Activated naive CD8-positive, alpha-beta T cell treated with anti-CD3 and anti-CD28 coated beads, Interleukin-2, amount 50 U/mL, for 24 hours (primary cell): ENCODE measurements at places on chromosomes 7 and 10.

GRCh38 chr10:71476228-71477011 lies 79.7 kb downstream of the CDH23 start:
- peaks cover 6% of the 10 kb centered on the region for H3K27me3 ChIP-seq
- H3K27ac ChIP-seq = no peak overlapping the region
- peaks cover 9% of the 10 kb centered on the region for H3K4me1 ChIP-seq
- no peak for DNase-seq

DNA sequence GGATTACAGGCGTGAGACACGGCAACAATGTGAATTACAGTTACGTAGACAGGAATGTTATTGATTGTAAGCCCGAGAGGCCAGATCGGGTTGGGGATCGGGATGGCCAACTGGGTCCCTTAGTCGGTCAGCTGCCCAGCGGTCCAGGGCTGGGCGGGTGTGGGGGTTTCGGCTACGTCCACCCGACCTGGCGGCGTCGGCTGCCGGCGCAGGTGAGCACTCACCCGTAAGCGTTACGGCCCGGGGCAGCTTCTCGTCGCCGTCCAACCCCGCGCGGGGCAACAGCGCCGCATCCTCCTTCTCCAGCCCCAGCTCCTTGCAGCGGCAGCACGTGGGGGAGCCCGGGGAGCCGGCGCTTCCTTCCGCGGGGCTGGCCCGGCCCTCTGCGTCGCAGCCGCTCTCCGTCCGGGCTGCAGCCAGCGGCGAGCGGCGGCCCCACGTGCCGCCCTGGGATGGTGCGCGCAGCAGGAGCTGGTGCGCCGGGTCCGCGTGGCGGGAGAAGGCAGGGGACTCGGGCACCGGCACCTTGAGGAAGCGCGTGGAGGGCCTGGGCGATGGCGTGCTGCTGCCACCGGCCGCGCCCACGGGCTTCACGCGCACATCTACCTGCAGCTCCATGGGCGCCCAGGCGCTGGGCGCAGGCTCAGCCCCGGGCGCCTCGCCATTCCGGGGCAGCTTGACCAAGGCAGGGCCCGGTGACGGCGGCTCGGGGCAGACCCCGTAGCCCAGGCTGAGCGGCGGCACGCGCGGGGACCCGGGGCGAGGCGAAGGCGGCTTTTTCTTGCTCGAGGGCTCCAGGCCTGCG lies 609 bp downstream of the KLRG2 start:
- no peak overlapping the region for H3K27ac ChIP-seq
- peaks cover 47% of the 10 kb centered on the region for H3K27me3 ChIP-seq
- peak; percentile 16 for DNase-seq
- H3K4me3 ChIP-seq = peak overlapping the region; percentile 58
- H3K36me3 ChIP-seq = no peaks in the 10 kb centered on the region

GRCh38 chr7:196283-196682 lies 3.9 kb downstream of the FAM20C start:
- DNase-seq = no peak
- H3K27ac ChIP-seq = no peak overlapping the region
- H3K4me3 ChIP-seq = no peak overlapping the region
- peaks cover 20% of the 10 kb centered on the region for H3K27me3 ChIP-seq
- no peaks in the 10 kb centered on the region for H3K36me3 ChIP-seq
- H3K4me1 ChIP-seq = peaks cover 3% of the 10 kb centered on the region

DNA sequence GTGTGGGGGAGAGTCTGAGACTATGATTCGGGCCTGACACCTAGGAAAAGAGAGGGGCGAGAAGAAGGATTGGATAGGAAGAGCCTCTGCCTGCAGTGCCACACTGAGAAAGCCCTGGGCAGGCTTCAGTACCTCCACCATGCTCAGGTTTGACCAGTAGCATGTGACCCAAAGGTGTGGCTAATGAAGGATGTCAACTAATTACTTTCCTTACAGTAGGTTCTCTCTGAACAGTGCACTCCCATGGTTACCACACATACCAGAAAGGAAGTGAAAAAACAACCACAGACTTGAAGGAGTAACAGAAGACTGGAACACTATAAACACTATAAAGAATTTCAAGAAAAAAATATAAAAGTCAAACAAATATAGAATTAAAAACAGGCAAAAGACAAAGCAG lies 46.2 kb downstream of the SEM1 start:
- H3K27ac ChIP-seq = no peak overlapping the region
- H3K27me3 ChIP-seq = no peaks in the 10 kb centered on the region
- H3K4me1 ChIP-seq = peaks cover 11% of the 10 kb centered on the region

DNA sequence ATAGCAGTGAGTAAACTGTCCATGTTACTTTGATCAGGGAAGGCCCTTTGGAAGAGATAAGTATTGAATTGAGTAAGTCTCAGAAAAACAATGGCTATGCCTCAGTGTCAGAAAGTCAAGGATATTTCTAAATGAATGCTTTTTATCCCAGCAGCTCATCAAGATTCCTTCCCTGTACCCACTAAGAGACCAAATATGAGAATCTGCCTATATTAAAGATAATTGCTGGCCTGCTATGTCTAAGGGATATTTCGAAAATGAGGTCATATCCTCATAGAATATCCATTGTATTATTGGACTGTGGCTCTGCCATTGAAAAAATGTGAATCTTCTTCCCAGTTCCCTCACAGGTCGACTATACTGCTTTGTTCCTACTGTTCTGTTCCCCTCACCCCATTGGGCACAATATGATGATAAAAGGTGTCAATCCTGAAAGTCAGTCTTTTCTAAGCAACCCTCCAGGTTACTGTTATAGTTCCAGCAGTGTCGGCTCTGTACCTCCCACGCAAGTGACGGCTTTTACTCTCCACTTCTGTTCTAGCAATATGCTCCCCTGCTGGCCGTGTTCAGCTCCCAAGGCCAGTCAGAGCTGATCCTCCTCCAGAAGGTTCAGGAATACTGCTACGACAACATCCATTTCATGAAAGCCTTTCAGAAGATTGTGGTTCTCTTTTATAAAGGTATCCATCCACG lies 51.7 kb downstream of the BZW2 start:
- peaks cover 80% of the 10 kb centered on the region for H3K36me3 ChIP-seq
- no peak for DNase-seq
- H3K27me3 ChIP-seq = no peaks in the 10 kb centered on the region
- H3K27ac ChIP-seq = no peak overlapping the region

DNA sequence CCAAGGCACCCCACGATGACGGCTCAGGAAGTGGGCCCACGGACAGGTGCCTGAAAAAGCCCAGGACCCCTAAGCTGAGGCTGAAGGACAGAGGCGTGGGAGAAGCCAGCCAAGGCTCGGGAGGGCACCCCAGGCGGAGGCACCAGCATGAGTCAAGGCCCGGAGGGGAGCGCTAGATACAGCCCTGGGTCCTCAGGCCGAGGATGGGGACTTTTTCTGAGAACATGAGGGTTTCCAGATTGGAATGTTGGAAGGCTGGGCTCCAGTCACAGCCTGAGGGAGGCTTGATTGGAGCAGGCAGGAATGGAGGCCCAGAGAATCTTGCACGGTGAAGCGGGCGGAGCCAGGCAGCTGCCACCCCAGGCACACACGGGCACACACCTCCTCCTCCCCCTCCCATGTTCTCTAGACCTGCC lies 19.0 kb upstream of the ELFN1 start:
- H3K36me3 ChIP-seq = no peaks in the 10 kb centered on the region
- DNase-seq = no peak
- H3K4me3 ChIP-seq = no peak overlapping the region
- H3K4me1 ChIP-seq = no peaks in the 10 kb centered on the region

DNA sequence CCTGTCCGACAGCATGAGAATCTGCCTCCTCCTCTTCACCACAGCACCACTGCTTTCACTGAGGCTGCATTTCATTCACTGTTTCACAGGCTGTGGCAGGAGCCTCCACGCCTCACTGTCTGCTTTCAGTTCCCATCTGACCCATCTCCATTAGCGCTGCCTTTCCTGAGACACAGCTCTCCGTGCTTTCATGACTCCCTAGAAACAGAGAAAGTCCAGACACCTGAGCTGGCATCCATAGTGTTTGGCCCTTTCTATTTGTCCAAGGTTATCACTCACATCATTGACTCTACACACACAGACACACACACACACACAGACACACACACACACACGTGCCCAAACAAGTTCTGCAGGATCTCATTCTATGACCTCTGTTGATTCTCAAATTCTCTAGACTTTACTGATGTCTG lies 5.2 kb downstream of the LGI1 start:
- DNase-seq = no peak
- H3K27ac ChIP-seq = no peak overlapping the region
- H3K4me1 ChIP-seq = no peaks in the 10 kb centered on the region
- H3K36me3 ChIP-seq = no peaks in the 10 kb centered on the region
- no peak overlapping the region for H3K4me3 ChIP-seq
- H3K27me3 ChIP-seq = peaks cover 36% of the 10 kb centered on the region

DNA sequence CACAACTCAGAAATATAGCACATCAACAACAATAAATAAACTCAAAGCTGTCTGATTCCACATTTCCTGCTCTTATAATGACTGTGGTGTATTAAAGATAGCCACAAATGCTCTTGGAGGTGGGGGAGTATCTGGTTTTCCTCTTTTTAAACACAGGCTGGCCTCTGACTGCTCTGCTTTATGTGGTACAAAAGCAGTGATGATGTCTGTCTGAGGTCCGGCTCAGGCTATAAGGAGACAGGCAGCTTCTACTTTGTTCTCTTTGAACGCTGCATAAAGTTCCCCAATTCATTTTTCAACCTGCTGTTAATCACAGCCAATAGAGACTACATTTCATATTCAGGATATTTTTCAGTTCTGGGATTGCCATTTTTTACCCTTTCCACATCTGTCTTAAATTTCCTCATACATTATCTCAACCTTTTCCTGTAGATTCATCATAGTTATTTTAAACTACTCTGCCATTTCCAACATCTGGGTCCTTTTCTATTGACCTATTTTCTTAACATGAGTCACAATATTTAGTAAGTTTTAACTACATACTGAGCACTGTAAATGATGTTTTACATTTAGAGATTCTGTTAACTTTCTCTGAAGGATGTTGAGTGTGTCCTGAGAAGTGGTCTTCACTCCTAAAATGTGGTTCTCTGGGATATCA lies 64.9 kb downstream of the CRPPA start:
- no peaks in the 10 kb centered on the region for H3K27me3 ChIP-seq
- no peak for DNase-seq
- H3K36me3 ChIP-seq = no peaks in the 10 kb centered on the region
- H3K27ac ChIP-seq = no peak overlapping the region
- H3K4me1 ChIP-seq = no peaks in the 10 kb centered on the region
- no peak overlapping the region for H3K4me3 ChIP-seq

- no peak overlapping the region for H3K27ac ChIP-seq
- H3K36me3 ChIP-seq = no peaks in the 10 kb centered on the region
- DNase-seq = no peak
- H3K4me1 ChIP-seq = no peaks in the 10 kb centered on the region
- no peaks in the 10 kb centered on the region for H3K27me3 ChIP-seq
- no peak overlapping the region for H3K4me3 ChIP-seq
These were observed 386.5 kb upstream of the ANKRD30A start for GRCh38 chr10:36738738-36739431.

GRCh38 chr7:15680446-15680845 lies 6.0 kb downstream of the MEOX2 start:
- H3K27me3 ChIP-seq = peaks cover 15% of the 10 kb centered on the region
- no peak overlapping the region for H3K27ac ChIP-seq
- no peak overlapping the region for H3K4me3 ChIP-seq
- H3K4me1 ChIP-seq = no peaks in the 10 kb centered on the region

DNA sequence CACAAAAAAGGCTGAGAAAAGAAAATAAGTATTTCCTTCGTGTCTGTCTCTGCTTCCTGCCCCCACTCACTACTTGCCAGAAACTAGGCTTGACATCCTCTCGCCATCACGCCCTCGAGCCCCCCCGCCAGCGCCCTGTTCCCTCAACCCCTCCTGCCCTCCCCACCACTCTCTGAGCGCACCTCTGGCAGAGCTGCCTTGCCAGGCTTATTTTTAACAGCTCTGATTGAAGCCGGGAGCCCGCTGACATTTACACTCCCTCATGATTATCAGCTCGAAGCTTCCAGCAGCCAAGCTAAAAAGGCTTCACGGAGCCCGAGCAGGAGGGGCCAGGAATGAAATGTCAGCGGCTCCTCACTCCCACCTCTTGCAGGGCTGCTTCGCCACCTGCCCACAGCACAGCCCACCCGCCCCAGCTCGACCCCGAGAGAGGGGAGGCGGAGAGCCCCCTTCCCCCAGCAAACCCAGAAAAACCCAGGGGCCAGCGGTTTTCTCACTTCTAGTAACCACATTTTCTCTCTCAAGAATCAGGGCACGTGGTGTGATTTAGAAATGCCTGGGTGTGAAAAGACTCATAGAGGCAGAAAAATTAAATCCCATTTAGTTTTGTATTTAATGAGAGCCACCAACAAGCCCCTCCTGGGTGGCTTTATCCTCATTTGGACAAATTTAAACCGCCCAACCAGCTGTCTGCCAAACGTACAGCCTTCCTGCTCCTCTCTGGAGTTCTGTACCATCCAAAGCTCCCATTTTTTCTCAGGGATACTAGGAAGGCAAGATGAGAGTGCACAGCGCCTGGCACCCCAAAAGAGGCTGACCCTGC lies 89.3 kb downstream of the SLIT1 start:
- H3K27me3 ChIP-seq = peaks cover 26% of the 10 kb centered on the region
- H3K27ac ChIP-seq = peak overlapping the region; percentile 52
- peaks cover 18% of the 10 kb centered on the region for H3K4me1 ChIP-seq
- H3K36me3 ChIP-seq = no peaks in the 10 kb centered on the region

DNA sequence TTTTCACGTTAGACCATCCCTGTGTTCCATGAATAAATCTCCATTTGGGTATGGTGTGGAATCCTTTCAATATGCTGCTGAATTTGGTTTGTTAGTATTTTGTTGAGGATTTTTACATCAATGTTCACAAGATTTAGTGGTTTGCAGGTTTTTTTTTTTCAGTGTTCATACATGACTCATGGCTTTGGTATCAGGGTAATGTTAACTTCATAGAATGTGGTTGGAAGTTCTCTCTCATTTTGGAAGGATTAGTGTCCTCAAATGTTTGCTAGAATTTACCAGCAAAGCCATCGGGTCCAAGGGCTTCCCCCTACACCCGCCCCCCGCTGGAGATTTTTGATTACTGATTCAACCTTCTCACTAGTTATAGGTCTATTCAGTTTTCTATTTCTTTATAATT lies 398.0 kb downstream of the NXPH1 start:
- no peak for DNase-seq
- no peaks in the 10 kb centered on the region for H3K36me3 ChIP-seq
- no peak overlapping the region for H3K27ac ChIP-seq
- H3K4me1 ChIP-seq = no peaks in the 10 kb centered on the region

GRCh38 chr10:120505866-120506265 lies 48.8 kb downstream of the PLPP4 start:
- no peaks in the 10 kb centered on the region for H3K4me1 ChIP-seq
- DNase-seq = no peak
- no peak overlapping the region for H3K27ac ChIP-seq
- H3K36me3 ChIP-seq = no peaks in the 10 kb centered on the region

GRCh38 chr10:76962851-76963250 lies 674.8 kb downstream of the KCNMA1 start:
- peaks cover 14% of the 10 kb centered on the region for H3K27me3 ChIP-seq
- H3K4me1 ChIP-seq = no peaks in the 10 kb centered on the region
- no peaks in the 10 kb centered on the region for H3K36me3 ChIP-seq
- no peak overlapping the region for H3K4me3 ChIP-seq

DNA sequence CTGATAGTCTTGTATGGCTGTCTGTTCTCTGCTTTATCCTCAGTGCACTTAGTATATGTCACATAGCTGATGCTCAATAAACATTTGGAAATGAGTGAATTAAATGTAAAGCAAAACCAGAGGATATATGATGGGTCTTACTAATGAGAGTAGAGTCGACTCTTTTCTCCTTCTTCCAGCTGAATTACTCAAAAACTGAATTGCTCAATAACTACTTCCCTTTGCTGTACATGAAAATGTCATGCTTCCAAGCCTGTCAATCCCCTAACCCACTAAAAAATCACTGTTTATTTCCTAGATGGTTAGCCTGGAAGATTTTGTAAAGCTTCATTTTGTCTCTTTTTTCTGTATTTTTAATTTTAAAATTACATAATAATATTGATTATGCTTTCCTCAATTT lies 88.0 kb downstream of the OR13A1 start:
- H3K27me3 ChIP-seq = peaks cover 12% of the 10 kb centered on the region
- H3K36me3 ChIP-seq = peaks cover 3% of the 10 kb centered on the region
- no peak overlapping the region for H3K4me3 ChIP-seq
